ENCODE measurements at places on chromosomes 1 and 21. TPM values are rescaled to one million over a fixed set of nuclear protein-coding genes. Genes with fewer than 3 reads are reported as not detected.

Gene ZNF593OS
- total RNA-seq = not detected

Gene CFH
- total RNA-seq = 26.1 TPM

Gene KPNA6
- 84.3 TPM for total RNA-seq

Gene DNASE2B
- not detected for total RNA-seq

Gene ICOSLG
- total RNA-seq = 5.6 TPM

Gene HAO2
- not detected for total RNA-seq

Gene ARHGEF16
- total RNA-seq = 28.0 TPM

Gene PIGR
- 367 TPM for total RNA-seq

Gene KRTAP13-2
- not detected for total RNA-seq

Gene CCDC27
- not detected for total RNA-seq

Gene EVA1C
- 1.4 TPM for total RNA-seq

Gene MROH7
- 0.71 TPM for total RNA-seq

Gene TPTE
- total RNA-seq = not detected

Gene ZBTB48
- total RNA-seq = 24.4 TPM

Gene CACNA1E
- total RNA-seq = not detected

Gene RIT1
- 34.7 TPM for total RNA-seq

Gene SYCP1
- not detected for total RNA-seq

Gene RPTN
- not detected for total RNA-seq
